ENCODE measurements at places on chromosomes 11 and 22. TPM values are rescaled to one million over a fixed set of nuclear protein-coding genes. Genes with fewer than 3 reads are reported as not detected.

Gene TTC17
- 106 TPM for polyA plus RNA-seq

DNA sequence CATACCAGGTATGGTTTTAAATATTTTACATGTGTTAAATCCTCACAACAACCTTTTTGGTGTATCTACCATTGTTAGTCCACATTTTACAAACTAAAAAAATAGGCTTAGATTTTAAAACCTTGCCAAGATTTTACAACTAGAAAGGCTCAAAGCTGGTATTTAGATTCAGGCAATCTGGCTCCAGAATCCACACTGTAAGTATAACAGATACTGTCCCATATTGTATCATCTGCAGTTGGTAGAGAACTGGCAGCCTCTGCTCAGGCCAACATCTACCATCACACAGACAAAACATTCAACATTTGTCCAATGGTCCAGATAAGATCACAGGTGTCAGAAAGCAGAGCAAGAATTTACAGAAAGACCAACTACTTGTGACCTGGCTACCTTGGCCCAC lies 30.9 kb downstream of the CSNK2A3 start:
- no peaks in the 10 kb centered on the region for H3K36me3 ChIP-seq
- H3K4me1 ChIP-seq: no peaks in the 10 kb centered on the region
- DNase-seq: no peak
- no peak overlapping the region for H3K4me3 ChIP-seq
- H3K27ac ChIP-seq: no peak overlapping the region

DNA sequence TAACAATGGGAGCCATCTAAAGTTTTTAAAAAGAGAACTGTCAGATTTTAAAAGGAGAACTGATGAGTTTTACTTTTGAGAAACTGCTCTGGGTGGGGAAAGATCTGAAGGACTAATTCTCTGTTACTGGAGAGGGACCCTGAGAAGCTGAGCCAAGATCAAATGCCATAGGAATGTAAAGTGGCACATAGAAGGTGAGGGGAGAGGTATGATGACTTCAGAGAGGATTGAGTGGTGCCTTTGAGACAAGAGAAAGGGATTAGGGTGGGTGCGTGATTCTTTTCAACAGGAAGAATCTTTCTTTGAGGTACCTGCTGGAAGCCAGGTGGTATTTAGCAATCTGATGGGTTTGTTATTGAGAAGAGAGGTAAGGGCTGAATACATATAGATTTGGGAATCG lies 9.0 kb downstream of the CRKL start:
- peak overlapping the region; percentile 51 for H3K27ac ChIP-seq
- peaks cover 63% of the 10 kb centered on the region for H3K4me1 ChIP-seq
- no peak overlapping the region for H3K4me3 ChIP-seq
- no peaks in the 10 kb centered on the region for H3K27me3 ChIP-seq

GRCh38 chr22:23072911-23073491 lies 2.7 kb downstream of the GNAZ start:
- peaks cover 17% of the 10 kb centered on the region for H3K27me3 ChIP-seq
- H3K36me3 ChIP-seq: peaks cover 6% of the 10 kb centered on the region
- no peak overlapping the region for H3K27ac ChIP-seq
- H3K4me3 ChIP-seq: no peak overlapping the region
- DNase-seq: no peak

Gene HBB
- polyA plus RNA-seq: 345 TPM

- peaks cover 3% of the 10 kb centered on the region for H3K36me3 ChIP-seq
- H3K4me1 ChIP-seq: no peaks in the 10 kb centered on the region
- DNase-seq: no peak
- no peaks in the 10 kb centered on the region for H3K27me3 ChIP-seq
- H3K27ac ChIP-seq: no peak overlapping the region
- no peak overlapping the region for H3K4me3 ChIP-seq
Measured at GRCh38 chr11:37505406-37505805, 907.4 kb upstream of the RAG2 start.

Gene PLAAT2
- not detected for polyA plus RNA-seq

- H3K27ac ChIP-seq: no peak overlapping the region
- no peaks in the 10 kb centered on the region for H3K4me1 ChIP-seq
- H3K36me3 ChIP-seq: no peaks in the 10 kb centered on the region
Measured at GRCh38 chr11:119797736-119798135, 68.7 kb upstream of the NECTIN1 start.

DNA sequence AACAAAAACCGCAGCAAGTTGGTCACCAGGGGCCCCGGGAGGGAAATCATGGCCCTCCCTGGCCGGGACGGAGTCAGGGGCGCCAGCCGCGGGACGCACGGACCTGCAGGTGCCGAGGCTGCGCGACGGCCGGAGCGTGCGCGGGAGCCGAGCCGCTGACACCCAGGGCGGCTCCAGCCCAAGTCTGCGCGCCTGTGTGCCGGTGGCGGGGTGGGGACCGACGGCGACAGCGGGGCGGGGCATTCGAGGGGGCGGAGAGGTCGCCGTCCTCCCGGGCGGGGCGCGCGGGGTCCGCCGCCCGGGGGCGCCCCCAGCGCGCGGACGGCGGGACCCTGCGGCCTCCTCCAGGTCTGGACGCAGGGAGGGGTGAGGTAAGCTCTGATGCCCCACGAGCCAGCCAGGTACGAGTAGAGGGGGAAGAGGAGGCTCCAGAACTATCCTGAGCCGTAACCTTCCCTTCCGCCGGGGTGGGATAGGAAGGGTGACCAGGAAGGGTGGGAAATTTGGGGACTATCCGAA lies at the start of gene ESAM:
Gene ESAM (minus strand): TSS at position 186 of the 519 bp plus-strand sequence. CDS start 136 bp downstream, at position 50.
- DNase-seq: peak; percentile 76
- H3K4me3 ChIP-seq: peak within 1 kb of the TSS; percentile 85
- no peaks in the 10 kb centered on the region for H3K27me3 ChIP-seq
- H3K36me3 ChIP-seq: no peaks in the 10 kb centered on the region
- H3K27ac ChIP-seq: peak within 1 kb of the TSS; percentile 97

- DNase-seq: no peak
- H3K4me3 ChIP-seq: no peak overlapping the region
- H3K36me3 ChIP-seq: no peaks in the 10 kb centered on the region
- H3K27me3 ChIP-seq: no peaks in the 10 kb centered on the region
Measured at GRCh38 chr11:65411681-65412070, 10.9 kb upstream of the NEAT1 start.

Gene TRIM49
- polyA plus RNA-seq: not detected

DNA sequence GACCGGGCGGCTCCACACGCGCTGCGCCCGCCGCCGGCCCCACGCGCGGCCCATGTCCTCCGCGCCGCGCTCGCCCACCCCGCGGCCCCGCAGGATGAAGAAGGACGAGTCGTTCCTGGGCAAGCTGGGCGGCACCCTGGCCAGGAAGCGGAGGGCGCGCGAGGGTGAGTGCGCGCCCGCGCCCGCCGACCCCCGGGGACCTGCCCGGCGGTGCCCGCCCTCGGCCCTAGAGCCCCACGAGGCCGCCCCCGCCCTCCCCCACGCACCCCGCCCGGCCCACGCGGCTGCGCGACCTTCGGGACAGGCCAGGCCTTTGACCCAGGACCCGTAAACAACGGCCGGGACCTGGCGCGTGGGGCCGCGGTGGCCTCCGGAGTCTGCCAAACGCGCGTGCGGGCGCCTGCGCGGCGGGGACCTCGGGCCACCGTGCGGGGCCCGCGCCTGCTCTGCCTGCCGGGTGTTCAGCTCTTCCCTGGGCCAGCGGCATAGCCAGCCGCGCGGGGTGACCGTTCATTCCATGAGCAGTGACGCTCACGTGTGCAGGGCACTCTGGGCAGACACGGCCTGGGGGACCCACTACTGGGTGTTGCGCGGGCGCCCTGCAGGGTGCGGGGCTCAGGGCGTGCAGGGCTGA lies at the start of gene PARVB:
Gene PARVB (plus strand): TSS at position 15 of the 634 bp plus-strand sequence. CDS start 38 bp downstream, at position 53.
- no peaks in the 10 kb centered on the region for H3K36me3 ChIP-seq
- peak within 1 kb of the TSS; percentile 100 for H3K27ac ChIP-seq
- H3K4me1 ChIP-seq: peaks cover 64% of the 10 kb centered on the region
- peak within 1 kb of the TSS; percentile 90 for H3K4me3 ChIP-seq

DNA sequence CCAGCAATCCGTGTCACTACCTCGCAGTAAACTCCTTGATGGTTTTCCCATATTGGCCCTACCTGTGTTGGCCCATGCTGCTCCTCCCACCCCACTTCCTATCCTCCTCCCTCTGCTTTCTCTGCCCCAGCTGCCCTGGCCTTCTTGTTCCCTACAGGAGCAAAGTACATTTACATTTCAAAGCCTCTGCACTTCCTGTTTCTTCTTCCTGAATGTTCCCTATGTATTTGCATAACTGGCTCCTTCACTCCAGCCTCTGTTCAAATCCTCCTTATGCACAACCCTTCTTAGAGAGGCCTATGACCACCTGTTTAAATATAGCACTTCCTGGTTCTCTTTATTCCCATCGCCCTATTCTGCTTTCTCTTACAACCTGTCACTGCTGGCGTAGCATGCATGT lies 62.2 kb downstream of the PARVA start:
- H3K4me1 ChIP-seq: peaks cover 2% of the 10 kb centered on the region
- peaks cover 14% of the 10 kb centered on the region for H3K27me3 ChIP-seq
- no peak for DNase-seq
- H3K36me3 ChIP-seq: no peaks in the 10 kb centered on the region
- H3K4me3 ChIP-seq: no peak overlapping the region
- H3K27ac ChIP-seq: no peak overlapping the region

DNA sequence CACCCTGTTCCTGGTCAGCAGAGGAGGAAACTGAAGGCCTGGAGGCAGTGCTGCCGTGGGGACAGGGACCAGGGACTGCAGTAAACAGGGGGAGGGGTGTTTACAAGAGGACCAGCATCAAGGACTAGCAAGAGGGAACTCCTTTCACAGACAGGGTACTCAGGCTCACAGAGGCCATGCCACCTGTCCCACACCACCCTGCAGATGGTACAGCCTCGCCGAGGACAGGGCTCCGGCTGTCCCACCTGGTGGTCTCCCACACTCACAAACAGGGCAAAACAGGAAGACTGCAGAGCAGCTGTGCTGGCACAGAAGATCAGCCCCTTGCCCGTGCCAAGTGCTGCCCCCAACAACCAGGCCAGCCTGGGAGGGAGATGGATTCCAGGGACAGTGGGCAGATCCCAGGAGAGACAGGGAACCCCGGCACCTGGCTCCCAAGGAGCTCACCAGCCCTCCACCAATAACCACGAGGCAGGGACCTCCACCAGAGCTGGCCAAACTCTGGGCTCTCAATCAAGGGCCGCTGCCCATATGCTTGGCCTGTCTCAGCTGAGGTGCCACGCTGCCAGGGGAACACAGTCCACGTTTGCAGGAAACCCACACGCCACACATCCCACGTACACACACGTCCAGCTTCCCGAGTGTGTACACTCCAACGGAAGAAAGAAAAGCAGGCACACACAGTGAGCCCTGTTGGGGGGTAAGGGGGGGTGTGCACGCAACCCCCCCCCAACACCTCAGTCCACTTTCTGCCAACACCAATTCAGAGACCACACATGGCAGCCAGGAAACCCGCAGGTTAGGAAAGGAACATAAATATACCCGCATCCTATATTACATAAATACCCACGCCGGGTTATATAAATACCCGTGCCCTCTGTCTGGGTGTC lies 2.1 kb downstream of the CSNK1E start:
- peak; percentile 39 for DNase-seq
- peak overlapping the region; percentile 95 for H3K27ac ChIP-seq
- H3K36me3 ChIP-seq: no peaks in the 10 kb centered on the region
- peaks cover 68% of the 10 kb centered on the region for H3K4me1 ChIP-seq
